ENCODE measurements at places on chromosomes 13 and 19.
A peak's percentile ranks its signal among the peaks of the same experiment; 100 is the strongest.

- DNase-seq: no peak
These were observed 10.2 kb downstream of the COLGALT1 start for GRCh38 chr19:17565611-17566010.

- DNase-seq: no peak
These were observed 163.8 kb downstream of the SUCLA2 start for GRCh38 chr13:47837104-47837880.

- DNase-seq: no peak
These were observed 115.6 kb downstream of the IRS2 start for GRCh38 chr13:109670776-109671175.

GRCh38 chr13:89920461-89920860 lies 1427.0 kb upstream of the MIR17HG start:
- DNase-seq: no peak

DNA sequence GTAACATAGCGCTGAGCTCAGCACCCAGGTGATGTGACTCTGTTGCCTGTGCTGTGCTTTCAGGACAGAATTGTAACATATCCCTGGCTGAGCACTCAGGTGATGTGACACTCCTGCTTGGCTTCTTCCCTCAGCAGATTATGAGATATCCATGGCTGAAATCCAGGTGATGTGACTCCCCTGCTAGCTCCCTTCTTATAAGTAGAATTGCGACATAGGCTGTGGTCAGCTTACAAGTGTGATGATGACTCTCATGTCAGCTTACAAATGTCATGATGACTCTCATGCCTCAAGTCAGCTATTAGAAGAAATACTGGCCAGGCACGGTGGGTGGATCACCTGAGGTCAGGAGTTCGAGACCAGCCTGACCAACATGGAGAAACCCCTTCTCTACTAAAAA lies 14.3 kb upstream of the ZNF429 start:
- no peak for DNase-seq

- DNase-seq: no peak
These were observed 5.8 kb upstream of the ONECUT3 start for GRCh38 chr19:1747285-1748114.

DNA sequence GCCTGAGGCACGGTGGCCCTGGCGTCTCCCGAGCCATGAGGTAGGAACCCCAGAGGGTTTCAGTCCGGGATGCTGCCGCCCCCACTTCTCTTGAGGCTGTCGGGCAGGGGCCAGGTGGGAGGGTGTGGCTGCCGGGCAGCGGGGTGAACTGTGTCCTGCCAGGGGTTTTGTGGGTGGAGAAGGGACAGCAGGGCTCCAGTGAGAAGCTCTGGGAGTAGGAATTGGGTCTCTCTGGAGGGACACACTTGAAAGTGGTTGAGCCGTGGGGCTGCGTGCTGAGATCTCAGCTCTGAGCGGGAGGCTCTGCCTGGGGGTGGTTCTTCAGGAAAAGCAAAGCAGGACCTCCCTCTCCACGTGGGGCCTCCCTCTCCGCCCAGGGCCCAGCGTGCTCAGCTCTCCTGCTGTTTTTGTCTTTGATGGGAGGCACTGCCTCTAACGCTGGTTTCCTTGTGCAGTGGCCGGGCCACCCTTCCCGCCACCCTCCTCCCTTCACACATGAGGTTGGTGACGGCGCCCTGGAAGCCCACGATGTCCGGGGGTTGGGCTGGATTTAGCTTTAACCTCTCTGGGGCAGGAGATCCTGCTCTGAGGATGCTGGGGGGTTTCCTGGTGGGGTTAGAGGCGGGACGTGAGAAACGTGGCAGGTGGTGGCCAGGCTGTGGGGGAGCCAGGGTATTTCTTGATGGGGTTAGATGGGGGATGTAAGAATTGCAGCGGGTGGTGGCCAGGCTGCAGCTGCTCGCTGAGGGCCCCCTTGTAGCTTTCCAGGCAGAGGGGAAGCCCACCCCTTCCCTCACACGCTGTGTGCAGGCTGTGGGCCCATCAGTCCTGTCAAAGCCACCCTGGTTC lies 15.3 kb upstream of the ZNF554 start:
- no peak for DNase-seq

DNA sequence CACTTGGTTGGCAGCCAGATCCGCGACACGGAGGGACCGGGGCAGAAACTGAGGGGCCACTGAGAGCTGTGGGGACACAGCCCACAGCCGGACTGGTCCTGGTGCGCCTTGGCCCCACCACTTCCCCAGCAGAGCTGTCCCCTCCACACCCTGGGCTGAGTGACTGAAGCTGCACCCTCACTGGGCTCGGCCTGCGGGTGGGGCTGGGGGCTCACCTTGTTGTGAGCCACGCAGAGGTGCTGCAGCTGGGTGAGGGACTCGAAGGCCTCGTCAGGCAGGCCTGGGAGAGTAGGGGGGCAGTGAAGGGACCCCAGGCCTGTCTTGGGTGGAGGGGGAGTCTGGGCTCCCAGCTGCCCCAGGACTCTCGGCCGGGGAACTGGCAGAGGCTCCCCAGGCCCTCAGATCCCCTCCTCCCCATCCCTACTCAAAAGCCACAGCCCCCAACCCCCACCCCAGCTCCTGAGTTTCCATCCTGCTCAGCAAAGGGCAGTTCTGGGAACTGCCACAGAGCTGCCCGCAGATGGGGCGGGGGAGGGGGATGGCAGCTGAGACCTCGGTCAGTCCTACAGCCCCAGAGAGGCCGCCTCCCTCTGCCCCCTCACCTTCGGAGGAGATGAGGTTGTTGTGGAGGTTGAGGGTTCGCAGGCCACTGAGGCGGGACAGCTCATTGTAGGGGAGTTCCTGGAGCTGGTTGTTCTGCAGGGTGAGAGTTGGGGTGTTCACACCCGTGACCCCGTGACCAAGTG lies 2.3 kb downstream of the PODNL1 start:
- no peak for DNase-seq

- DNase-seq: no peak
These were observed 36.7 kb upstream of the CD177 start for GRCh38 chr19:43316591-43317319.

DNA sequence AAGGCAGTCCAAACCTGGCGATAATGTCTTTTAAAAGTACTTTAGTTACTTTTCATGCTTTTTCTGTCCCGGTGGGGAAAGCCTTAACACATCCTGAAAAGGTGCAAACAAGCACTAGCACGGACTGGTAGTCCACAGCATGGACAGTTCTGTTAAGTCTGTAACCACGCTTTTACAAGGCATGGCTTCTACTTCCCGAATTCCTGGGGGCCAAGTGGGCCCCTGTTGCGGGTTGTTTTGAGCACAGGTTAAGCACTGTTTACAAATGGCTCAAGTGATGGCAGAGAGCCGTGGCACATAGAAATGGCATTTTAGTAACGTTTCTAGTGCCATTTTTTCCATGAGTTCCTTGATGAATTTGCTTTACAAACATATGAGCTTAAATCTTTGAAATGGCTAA lies 37.6 kb downstream of the ZNF493 start:
- no peak for DNase-seq

- DNase-seq: no peak
These were observed 7.2 kb upstream of the CEACAM8 start for GRCh38 chr19:42601811-42602443.

DNA sequence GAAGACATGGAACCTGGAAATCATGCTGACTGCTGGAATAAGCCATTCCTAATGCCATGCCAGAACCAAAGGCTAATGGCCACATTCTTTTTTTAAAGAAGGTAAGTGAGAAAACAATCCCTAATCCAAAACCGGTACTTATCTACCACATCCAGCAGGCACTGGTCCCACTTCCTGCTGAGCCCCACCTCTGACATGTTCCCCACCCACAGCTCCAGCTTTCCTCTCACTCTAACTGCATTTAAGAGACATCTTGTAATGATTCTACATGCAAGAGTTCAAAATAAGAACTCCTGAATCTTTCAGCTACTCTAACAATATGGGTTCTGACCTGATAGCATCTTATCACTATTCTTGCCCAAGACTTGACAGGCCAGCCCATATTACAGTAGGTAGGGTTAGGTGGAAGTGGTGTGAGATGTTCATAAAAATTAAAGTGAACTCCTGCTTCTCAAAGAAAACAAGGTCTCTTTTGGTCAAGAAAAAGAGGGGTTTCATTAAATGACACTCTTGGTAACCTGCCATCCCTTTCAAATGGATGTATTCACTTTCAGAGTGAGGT lies 41.9 kb downstream of the N4BP2L2 start:
- DNase-seq: no peak

DNA sequence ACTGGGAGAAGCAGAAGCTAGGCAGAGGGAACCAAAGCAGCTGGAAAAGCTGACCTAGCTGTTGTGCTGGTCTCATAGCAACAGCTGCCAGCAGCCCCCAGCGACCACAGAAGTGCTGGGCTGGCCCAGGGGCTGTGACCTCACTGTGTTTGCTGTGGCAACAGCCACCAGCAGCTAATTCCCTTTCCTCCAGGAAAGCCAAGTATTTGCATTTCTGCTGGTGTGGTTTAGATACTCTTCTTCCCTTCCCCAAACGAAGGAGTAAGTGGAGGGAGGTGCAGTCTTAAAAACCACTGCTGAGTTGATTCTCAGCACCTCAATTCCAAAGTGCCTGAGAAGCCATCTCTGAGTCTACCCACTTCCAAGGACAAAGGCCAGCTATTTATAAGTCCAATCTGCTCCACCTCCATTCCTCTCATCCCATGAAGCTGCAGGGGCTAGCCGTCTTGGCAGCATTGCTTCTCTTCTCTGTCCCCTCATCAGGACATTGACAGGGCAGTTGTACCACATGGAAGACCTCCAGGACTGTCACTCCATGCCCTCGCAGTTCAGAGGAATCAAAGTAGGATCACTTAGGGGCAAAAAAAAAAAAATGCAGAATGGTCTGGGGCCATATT lies 11.5 kb upstream of the CCDC97 start:
- no peak for DNase-seq

DNA sequence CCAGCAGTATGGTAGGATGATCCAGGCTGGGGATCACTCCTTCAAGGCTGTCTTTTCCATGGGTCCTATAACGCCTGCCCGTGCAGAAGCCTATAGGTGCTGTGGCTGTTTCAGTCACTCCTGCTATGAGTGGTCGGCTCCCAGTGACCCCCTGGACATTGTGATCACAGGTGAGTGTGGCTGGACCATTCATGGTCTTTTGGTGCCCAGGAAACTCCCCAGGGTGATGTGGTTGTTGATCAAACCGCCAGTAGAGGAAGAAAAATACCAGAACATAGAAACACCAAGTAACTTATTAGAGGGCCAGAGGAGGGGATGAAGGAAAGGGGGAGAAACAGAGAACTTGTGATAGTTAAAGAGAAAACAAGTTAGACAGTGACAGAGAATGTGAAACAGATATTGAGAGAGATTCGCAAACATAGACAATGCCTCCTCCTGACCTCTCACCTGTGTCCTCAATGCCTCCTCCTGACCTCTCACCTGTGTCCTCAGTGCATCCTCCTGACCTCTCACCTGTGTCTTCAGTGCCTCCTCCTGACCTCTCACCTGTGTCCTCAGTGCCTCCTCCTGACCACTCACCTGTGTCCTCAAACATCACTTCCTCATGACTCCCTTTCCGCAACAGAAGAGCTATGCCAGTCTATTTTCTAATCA lies 19.4 kb downstream of the LAIR2 start:
- no peak for DNase-seq

GRCh38 chr13:111344471-111345191 lies 24.2 kb downstream of the TEX29 start:
- no peak for DNase-seq

GRCh38 chr13:62299988-62300387 lies 884.3 kb upstream of the PCDH20 start:
- no peak for DNase-seq

- DNase-seq: no peak
These were observed 89.5 kb downstream of the DGKH start for GRCh38 chr13:42137856-42138537.

DNA sequence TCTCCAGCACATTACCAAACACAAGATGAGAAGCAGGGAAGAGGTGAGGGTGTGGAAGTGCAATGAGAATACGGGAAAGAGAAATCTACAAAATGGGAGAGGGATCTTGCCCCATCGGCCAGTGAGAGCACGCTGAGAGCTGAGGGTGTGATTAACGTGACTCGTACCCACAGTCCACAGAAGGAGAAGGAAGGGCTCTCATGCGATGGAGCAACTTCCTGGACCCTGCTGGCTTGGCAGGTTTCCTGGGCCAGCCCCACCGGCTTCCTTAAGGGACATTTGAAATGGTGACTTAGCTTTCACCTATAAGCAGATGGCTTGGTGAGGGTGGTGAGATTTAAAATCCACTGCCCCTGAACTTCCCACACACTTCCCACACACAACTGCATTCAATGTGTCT lies 740.1 kb downstream of the UQCRFS1 start:
- DNase-seq: no peak

DNA sequence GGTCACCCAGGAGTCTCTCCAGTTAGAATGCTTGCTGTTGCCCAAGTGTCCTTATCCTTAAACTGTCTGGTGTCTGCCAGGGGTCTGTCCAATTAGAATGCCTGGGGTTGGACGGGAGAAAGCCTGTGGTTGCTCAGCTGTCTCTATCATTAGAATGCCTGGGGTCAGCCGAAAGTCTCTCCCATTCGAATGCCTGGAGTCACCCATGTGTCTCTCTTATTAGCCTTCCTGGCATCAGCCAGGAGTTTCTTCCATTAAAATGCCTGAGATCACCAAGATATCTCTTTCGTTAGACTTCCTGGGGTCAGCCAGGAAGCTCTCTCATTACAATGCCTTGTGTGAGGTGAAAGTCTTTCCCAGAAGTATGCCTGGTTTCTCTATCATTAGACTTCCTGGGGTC lies 1521.0 kb downstream of the UQCRFS1 start:
- no peak for DNase-seq

DNA sequence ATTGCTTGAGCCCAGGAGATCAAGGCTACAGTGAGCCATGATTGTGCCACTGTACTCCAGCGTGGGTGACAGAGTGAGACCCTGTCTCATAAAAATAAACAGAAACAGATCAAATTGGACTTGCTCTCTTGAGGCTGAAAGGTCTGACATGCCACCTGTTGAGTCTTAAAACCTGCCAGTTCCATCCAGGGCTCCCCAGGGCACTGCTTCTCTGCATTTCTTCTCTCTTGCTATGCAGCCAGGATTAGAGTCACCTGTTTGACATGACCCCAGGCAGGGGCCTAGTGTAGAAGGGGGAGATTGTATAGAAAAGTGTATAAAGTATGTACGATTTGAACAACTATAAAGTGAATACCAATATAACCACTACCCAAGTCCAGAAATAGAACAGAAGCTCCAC lies 45.4 kb downstream of the ARHGAP35 start:
- DNase-seq: no peak

- DNase-seq: peak; percentile 78
These were observed 5.1 kb downstream of the BBC3 start for GRCh38 chr19:47225746-47226425.
